MG63 (cell line): ENCODE measurements at places on chromosomes 4 and X. TPM values are rescaled to one million over a fixed set of nuclear protein-coding genes. Genes with fewer than 3 reads are reported as not detected.
A peak's percentile ranks its signal among the peaks of the same experiment; 100 is the strongest.

DNA sequence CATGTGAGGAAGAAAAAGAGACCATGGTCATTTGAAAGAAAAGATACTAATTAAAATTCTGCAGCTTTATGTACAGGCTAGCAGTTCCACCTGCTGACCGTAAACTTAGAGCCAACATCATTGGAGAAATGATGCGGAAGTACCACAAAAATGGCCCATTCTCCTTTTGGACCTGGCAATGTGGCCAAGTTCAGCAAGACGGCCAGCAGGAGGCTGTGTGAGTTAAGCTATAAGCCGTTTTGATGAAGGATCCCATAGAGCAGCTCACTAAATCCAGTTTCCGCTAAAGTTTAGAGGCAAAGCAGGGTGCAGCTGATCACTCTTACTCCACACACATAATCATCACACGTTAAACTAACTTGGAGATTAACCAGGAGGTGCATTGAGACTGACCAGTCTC is 133.8 kb downstream of the LDB2 start:
- no peak for DNase-seq

- DNase-seq: no peak
Measured at GRCh38 chrX:133999031-133999705, 13.8 kb upstream of the GPC3 start.

DNA sequence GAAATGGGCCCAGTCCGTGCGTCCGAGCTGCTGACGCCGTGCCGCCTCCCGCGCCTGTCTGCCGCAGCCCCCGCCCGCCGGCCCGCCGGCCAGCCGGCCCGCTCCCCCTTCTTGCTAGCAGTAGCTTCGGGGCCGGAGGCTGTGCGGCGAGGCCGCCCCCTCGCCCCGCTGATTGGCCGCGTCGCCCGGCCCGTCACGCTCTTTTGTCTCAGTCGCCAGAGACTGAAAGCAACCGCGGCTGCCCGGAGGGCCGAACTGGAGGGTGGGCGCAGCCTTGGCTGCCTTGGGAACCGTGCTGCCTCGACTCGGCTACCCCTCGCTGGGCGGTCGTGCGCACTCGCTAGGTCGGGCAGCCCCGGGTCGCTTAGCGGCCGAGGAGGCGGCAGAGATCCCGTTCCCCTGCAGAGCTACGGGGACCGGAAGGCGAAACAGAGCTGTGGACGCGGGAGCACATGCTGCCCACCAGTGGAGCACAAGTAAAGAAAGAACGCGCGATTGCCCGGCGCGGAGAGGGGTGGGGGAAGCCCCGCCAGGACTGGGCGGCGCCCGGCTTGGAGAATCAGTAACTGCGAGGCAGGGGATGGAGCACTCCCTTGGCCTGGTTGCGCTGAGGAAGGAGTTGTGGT is at the start of gene ZCCHC18:
Gene ZCCHC18 (plus strand): TSS at position 198 of the 626 bp plus-strand sequence. CDS start 1,589 bp downstream, outside the sequence.
- peak; percentile 48 for DNase-seq

CTAG1B gene
- not detected in 2 replicates for total RNA-seq

GRCh38 chr4:26496207-26496783 is 6.0 kb upstream of the CCKAR start:
- peak; percentile 59 for DNase-seq

DNA sequence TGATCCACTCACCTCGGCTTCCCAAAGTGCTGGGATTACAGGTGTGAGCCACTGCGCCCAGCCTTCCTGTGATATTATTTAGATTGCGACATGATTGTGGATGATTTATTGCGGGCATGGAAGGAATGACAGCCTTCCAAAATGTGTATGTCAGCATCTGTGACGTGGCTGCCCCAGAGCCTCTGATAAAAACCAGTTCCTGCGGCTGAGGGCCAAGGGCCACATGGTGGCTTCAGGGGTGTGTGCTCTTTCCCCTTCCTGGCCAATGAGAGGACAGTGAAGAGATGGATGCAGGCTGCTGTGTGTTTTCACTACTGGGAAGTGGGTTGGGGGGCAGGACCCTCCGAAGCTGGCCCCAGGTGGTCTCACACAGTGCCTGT is 57.4 kb upstream of the HGFAC start:
- no peak for DNase-seq

DNA sequence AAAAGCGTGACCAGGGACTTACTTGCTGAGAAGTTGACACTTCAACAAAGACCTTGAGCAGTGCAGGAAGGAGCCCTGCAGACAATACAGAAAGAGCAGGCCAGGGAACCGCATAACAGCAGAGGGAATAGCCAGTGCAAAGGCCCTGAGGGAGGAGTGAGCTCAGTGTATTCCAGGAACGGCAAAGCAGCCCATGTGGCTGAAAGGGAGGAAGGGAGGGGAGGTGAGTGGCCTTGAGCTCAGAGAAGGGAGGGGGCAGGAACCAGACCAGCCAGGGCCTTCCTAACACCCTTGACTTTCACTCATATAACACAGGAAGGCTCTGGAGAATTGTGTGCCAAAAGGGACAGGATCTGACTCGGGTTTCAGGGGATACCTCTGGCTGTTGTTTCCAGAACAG is 112.2 kb downstream of the BCOR start:
- no peak for DNase-seq

- DNase-seq: no peak
Measured at GRCh38 chr4:159937595-159937994, 834.7 kb downstream of the RAPGEF2 start.

GRCh38 chr4:107989162-107989536 is 540 bp upstream of the HADH start:
- DNase-seq: no peak

- DNase-seq: no peak
Measured at GRCh38 chrX:17471861-17472260, 96.9 kb downstream of the NHS start.

GRCh38 chrX:96721354-96721753 is 36.7 kb downstream of the DIAPH2 start:
- DNase-seq: no peak

- DNase-seq: peak; percentile 63
Measured at GRCh38 chr4:183747931-183748670, 89.0 kb downstream of the TRAPPC11 start.
